ENCODE measurements at places on chromosomes 11 and 22. TPM values are rescaled to one million over a fixed set of nuclear protein-coding genes. Genes with fewer than 3 reads are reported as not detected.

Gene SSTR3
- not detected for total RNA-seq

- H3K36me3 ChIP-seq, result no peaks in the 10 kb centered on the region
- H3K27me3 ChIP-seq, result no peaks in the 10 kb centered on the region
- peaks cover 12% of the 10 kb centered on the region for H3K4me1 ChIP-seq
Observed at GRCh38 chr11:32033067-32033466, 57.8 kb upstream of the RCN1 start.

DNA sequence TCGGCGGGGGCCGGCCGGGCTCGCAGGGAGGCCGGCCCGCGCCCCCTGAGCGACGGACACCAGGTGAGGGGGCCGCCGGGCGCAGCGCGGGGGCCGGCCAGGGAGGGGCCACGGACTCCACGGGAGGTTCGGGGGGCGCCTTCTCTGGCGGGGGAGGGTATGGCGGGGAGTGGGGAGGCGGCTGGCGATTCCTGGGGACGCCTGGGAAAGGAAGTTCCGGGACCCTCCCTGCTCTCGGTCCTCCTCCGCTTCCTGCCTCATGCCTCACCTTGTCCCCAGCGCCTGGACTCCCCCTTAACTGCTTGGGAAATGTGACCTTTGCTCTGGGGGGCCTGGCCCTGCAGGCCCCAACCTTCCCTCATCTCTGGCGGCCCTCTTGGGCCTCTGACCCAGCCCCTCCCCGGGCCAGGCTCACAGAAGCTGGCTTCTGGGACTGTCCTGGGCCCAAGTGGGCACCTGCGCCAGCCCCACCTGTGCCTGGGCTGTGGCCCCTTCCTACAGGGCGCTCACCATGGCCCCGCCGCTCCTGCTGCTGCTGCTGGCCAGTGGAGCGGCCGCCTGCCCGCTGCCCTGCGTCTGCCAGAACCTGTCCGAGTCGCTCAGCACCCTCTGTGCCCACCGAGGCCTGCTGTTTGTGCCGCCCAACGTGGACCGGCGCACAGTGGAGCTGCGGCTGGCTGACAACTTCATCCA lies 516 bp downstream of the LRFN4 start:
- no peaks in the 10 kb centered on the region for H3K36me3 ChIP-seq
- H3K27me3 ChIP-seq, result no peaks in the 10 kb centered on the region
- peak overlapping the region; percentile 26 for H3K27ac ChIP-seq
- no peak for DNase-seq
- peaks cover 11% of the 10 kb centered on the region for H3K4me1 ChIP-seq
- peak overlapping the region; percentile 71 for H3K4me3 ChIP-seq

GRCh38 chr11:61183645-61184044 lies 19.7 kb upstream of the PGA3 start:
- DNase-seq, result no peak
- no peak overlapping the region for H3K4me3 ChIP-seq
- H3K27me3 ChIP-seq, result peaks cover 9% of the 10 kb centered on the region

Gene SYT13
- total RNA-seq, result 0.50 TPM

DNA sequence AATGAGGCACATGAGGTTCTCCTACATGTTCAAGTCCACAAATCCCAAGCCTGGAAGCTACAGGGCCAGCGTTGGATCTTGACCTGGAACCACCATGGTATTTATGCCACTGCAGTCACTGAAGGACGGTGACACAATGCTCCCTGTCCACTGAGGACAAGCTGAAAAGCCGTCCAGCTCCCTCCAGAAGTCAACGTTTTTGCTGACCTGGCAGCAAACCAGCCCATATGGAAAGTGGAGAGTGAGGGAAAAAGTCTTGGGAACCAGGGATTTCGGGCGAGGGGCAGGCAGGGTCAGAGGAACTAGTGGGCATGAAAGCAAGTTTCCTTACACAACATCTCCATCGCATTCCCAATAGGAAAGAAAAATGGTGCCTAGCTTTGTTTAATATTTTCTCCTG lies 33.3 kb downstream of the OPCML start:
- no peak overlapping the region for H3K4me3 ChIP-seq
- H3K27me3 ChIP-seq, result no peaks in the 10 kb centered on the region
- H3K4me1 ChIP-seq, result no peaks in the 10 kb centered on the region
- no peak overlapping the region for H3K27ac ChIP-seq
- no peak for DNase-seq

Gene SPON1
- total RNA-seq, result 1.5 TPM

DNA sequence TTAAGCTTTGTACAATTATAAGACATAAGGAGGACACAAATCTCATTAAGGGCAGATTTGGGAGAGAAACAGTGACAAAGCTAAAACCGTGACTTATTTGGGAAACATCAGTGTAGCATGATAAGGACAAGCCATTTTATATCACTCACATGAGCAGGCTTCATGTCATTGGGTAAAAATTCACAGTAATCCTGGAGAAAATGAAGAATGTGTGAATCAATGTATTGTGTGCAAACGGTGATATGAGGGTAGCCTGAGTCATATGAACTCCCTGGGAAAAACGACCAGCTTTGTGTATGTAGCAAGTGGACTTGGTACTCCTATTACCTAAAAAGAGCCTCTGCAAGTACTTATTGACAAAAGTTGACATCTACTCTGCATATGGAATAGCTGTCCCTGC lies 6.0 kb upstream of the TRIM34 start:
- peak; percentile 83 for DNase-seq
- peak overlapping the region; percentile 97 for H3K27ac ChIP-seq
- peaks cover 33% of the 10 kb centered on the region for H3K4me1 ChIP-seq
- H3K4me3 ChIP-seq, result no peak overlapping the region
- no peaks in the 10 kb centered on the region for H3K27me3 ChIP-seq
- H3K36me3 ChIP-seq, result no peaks in the 10 kb centered on the region

Gene ANO1
- total RNA-seq, result 0.14 TPM

GRCh38 chr11:16292167-16292859 lies 64.0 kb downstream of the SOX6 start:
- H3K27me3 ChIP-seq, result no peaks in the 10 kb centered on the region
- no peak overlapping the region for H3K4me3 ChIP-seq
- no peaks in the 10 kb centered on the region for H3K36me3 ChIP-seq
- H3K4me1 ChIP-seq, result no peaks in the 10 kb centered on the region

Gene FLRT1
- 0.41 TPM for total RNA-seq

Gene GRIK4
- total RNA-seq, result 3.9 TPM

GRCh38 chr22:48743601-48744282 lies 1083.9 kb downstream of the BRD1 start:
- no peak overlapping the region for H3K27ac ChIP-seq
- DNase-seq, result no peak
- no peaks in the 10 kb centered on the region for H3K27me3 ChIP-seq
- no peak overlapping the region for H3K4me3 ChIP-seq
- no peaks in the 10 kb centered on the region for H3K36me3 ChIP-seq

Gene B3GAT3
- total RNA-seq, result 54.5 TPM

DNA sequence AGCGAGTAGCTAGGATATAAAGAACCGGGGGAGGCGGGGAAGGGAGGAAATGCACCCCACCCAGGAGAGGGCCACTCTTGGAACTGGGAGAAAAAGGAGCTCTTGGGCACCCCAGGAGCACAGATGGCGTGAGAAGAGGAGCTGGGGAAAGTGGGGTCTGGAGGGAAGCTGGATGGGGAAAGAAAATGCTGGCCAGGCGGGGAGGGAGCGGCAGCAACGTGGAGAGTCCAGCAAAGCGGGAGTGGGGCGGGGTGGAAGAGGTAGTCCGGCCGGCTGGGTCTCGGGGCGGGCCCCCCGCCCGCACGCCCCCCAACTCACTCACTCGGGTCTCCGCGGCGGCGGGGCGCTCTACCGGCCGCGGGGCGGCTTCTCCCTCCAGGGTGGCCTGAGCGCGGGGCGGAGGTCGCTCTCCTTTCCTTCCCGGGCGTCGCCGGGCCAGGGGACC lies 522 bp downstream of the TOB2 start:
- no peak for DNase-seq
- H3K27ac ChIP-seq, result peak overlapping the region; percentile 97
- peak overlapping the region; percentile 96 for H3K4me3 ChIP-seq
- no peaks in the 10 kb centered on the region for H3K27me3 ChIP-seq
- H3K36me3 ChIP-seq, result peaks cover 6% of the 10 kb centered on the region

DNA sequence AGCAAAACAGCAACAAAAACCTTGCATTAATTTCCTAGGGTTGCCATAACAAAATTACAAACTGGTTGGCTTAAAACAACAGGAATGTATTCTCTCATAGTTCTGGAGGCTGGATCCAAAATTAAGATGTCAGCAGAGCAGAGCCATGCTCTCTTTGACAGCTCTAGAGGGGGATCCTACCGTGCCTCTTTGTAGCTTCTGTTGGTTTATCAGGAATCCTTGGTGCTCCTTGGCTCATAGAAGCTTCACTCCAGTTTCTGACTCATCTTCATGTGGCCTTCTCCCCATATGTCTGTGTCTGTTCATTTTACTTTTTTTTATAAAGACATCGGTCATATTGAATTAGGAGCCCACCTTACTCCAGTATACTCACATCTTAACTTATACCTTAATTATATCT lies 90.5 kb upstream of the POU2AF2 start:
- H3K36me3 ChIP-seq, result no peaks in the 10 kb centered on the region
- no peak overlapping the region for H3K4me3 ChIP-seq
- H3K27ac ChIP-seq, result no peak overlapping the region
- DNase-seq, result no peak
- H3K27me3 ChIP-seq, result no peaks in the 10 kb centered on the region

Gene AGBL2
- total RNA-seq, result 1.4 TPM

DNA sequence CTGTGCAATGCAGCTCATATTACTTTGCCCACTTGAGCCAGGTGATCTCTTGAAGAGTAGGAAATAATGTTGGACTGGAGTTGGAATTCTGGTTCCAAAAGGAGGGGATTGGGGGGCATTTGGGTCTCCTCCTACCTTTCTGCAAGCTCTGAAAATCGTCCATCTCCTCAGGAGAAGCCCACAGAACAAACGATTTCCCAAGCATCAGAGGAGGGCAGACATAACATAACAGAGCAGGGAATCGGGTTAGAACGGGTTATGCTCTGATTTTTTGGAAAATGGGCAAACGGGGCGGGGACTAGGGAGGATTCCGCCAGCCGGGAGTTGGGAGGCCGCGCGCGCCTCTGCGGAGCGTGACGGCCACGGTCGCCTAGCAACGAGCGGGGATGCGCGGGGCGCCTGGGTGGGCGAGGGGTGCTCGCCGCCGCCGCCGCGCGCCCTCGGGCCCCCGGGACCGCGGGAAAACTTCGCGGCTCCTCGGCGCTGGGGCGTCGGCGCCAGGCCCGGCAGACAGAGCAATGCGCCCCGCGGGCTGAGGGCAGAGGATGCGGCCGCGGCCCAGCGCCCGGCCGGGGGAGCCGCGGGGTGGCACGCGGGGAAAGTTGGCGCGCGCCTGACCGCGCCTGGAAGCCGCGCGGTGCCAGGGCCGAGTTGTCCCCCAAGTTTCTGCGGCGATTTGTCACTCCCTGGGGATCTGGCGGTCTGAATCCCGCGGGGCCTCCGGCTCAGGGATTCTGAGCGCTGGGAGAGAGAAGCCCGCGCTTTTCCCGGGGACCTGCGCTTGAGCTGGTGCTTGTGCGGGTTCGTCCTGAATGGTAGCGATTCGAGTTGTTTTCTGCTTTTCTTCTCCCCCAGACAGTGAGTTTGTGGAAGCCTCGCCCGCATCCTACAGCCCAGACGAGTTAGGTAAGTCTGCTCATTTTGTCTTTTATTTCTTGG lies 27.8 kb upstream of the AMOTL1 start:
- no peak overlapping the region for H3K27ac ChIP-seq
- no peaks in the 10 kb centered on the region for H3K27me3 ChIP-seq
- H3K4me3 ChIP-seq, result peak overlapping the region; percentile 70
- H3K4me1 ChIP-seq, result peaks cover 21% of the 10 kb centered on the region

GRCh38 chr22:45579306-45579705 lies 76.6 kb downstream of the FBLN1 start:
- H3K36me3 ChIP-seq, result no peaks in the 10 kb centered on the region
- no peaks in the 10 kb centered on the region for H3K4me1 ChIP-seq
- no peak overlapping the region for H3K4me3 ChIP-seq
- no peak overlapping the region for H3K27ac ChIP-seq
- no peak for DNase-seq

DNA sequence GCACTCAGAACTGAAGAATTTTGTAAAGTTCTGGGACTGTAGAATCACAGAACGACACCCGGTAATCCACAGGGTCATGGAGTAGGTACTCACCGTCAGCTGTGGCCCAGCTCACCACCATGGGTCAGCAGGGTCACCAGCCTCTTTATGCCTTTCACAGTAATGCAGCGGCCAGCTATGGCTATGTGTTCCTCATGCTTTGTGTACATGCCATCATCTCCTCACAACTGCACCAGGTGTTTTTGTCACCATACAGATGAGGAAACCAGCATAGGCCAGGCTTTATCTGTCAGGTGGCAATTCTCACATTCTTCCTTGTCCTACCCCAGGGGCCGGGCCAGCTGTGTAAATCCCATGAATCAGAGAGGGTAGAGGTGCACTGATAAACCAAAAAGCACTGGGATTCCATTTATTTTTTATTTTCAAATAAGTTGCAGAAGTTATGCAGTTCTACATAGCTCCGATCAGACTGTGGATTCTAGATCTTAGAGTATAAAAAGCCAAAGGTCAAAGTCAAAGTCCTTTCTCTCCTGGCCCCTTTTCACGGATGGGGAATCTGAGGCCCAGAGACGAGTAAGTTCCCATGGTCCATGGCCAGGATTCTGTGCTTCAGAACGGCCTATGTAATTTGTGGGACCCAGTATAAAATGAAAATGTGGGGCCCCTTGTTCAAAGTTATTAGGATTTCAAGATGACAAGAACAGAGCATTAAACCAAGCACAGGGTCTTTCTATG lies 17.5 kb downstream of the TSKU start:
- H3K4me3 ChIP-seq, result no peak overlapping the region
- H3K4me1 ChIP-seq, result peaks cover 8% of the 10 kb centered on the region
- no peaks in the 10 kb centered on the region for H3K36me3 ChIP-seq
- no peak for DNase-seq

GRCh38 chr22:21903283-21903682 lies 35.8 kb upstream of the MAPK1 start:
- no peaks in the 10 kb centered on the region for H3K36me3 ChIP-seq
- no peaks in the 10 kb centered on the region for H3K4me1 ChIP-seq
- DNase-seq, result no peak
- no peak overlapping the region for H3K27ac ChIP-seq

GRCh38 chr11:119357074-119357473 lies 10.6 kb upstream of the MFRP start:
- H3K27me3 ChIP-seq, result no peaks in the 10 kb centered on the region
- H3K36me3 ChIP-seq, result no peaks in the 10 kb centered on the region
- H3K4me3 ChIP-seq, result peak overlapping the region; percentile 69
- no peak for DNase-seq
- no peak overlapping the region for H3K27ac ChIP-seq

DNA sequence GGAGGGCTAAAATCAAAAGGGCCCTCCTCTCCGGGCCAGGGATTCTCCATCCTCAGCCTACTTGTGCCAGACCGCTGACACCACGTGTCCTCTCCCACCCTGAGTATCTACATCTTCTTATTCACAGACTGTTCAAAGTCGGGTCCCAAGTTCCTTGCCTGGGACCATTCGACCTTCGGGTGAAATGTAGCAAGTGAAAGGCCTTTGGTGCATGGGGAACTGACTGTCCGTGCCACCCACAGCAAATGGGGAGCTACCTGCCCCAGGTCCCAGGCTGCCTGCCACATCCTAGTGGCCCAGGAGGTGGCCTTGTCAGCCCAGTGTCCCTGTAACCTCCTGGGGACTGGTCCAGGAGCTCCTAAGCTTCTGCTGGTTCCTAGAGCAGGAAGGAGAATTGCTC lies 67.3 kb downstream of the RTL6 start:
- DNase-seq, result no peak
- no peaks in the 10 kb centered on the region for H3K4me1 ChIP-seq
- H3K36me3 ChIP-seq, result no peaks in the 10 kb centered on the region
- no peak overlapping the region for H3K27ac ChIP-seq

Gene MTA2
- 123 TPM for total RNA-seq

Gene FOLH1
- total RNA-seq, result 0.36 TPM

Gene ABTB2
- 12.2 TPM for total RNA-seq

Gene OR52I2
- total RNA-seq, result not detected

Gene PNPLA5
- total RNA-seq, result not detected
